ENCODE measurements at places on chromosomes 12 and 14.
A peak's percentile ranks its signal among the peaks of the same experiment; 100 is the strongest.

- no peak for DNase-seq
Measured at GRCh38 chr14:71203306-71203705, 296.0 kb downstream of the PCNX1 start.

DNA sequence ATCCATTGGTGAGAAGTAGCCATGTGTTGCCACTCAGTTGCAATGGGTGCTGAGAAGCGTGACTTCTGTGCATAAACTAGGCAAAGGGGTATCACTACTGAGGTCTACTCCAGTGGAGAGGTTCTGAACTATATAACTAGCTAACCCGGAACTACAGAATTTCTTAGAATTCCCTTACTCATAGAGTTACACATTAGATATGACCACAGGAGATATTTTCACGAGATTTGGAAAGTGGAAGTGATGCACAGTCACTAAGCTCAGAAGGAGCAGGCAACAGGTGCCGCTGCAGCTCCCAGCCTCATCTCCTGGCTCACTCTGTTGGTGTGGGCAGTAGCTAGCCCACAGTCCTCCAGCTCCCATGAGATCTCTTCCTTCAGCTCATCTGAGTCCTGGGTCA is 136.6 kb downstream of the SSPN start:
- DNase-seq: no peak

GRCh38 chr14:24613747-24614146 is 4.3 kb upstream of the GZMH start:
- DNase-seq: no peak

DNA sequence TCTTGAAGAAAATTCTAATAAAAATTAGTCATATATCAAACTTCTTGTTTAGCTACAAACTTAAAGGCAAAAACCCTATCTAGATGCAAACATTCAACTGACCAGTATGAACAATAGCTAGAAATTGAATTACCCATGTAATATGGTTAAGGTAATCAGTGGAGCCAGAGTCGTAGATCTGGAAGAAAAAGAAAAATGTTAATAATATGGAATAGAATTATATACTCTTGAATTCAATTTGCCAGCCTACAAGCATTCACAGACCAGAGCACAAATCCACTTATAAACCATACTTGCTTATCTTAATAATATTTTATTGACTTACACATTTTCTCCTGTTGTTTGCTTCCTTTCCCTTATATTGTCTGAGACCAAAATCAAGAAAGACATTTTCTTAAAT is 7.7 kb upstream of the HEATR5A start:
- DNase-seq: no peak

- DNase-seq: no peak
Measured at GRCh38 chr12:15225136-15225862, 4.1 kb upstream of the RERG start.

DNA sequence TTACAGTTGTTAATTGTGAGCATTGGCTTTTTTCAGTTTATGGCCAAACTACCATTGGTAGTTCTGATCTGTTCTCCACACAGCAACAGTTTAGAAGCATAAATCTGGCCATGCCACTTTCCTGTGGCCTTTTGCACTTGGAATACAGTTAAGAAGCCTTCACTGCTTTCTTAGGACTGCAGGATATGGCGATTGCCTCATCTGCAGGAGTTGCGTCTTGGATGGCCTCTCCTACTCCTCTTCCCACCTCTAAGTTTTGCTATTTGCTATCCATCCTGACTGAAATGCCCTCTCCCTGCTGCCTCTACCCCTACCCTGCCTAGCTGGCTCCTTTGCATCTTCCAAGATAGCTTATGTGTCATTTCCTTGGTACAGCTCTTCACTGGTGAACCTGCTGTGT is 12.8 kb upstream of the BMAL2 start:
- no peak for DNase-seq

DNA sequence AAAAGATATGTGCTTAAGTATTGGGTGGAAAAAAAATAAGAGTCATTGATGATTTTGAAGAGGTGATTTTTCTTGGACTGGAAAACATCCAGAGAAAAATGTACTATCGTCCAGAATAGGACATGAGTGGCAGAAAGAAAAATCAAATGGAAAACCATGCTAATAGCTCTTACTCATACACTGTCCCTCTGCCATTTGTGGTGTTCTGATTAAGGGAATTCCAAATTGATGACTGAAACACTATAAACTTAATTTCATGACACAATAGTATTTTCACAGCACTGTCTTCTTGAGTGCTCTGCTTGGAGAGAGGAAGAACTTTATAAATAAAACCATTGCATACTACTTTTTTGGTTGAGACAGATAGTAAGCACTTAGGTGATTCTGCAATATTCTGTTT is 72.4 kb downstream of the USP15 start:
- DNase-seq: no peak

- no peak for DNase-seq
Measured at GRCh38 chr14:101980700-101981099, 16.3 kb downstream of the DYNC1H1 start.

DNA sequence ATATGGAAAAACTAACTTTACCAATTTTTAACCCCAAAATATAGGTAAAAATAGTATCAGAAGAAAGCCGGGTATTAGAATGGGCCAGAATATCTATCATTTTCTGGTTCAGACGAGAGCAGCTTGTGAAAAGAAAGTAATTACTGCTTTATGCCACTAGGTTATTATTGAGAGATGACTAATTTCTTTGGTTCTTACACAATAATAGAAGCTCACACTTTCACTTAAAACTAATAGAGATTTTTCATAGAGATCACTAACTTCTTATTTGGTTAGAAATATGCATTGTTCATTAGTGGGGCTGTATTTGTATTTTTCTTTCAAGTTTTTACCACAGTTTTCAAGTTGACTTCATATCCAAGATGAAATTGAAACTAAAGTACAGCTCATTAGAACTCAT is 1241.2 kb upstream of the FLRT2 start:
- DNase-seq: no peak

DNA sequence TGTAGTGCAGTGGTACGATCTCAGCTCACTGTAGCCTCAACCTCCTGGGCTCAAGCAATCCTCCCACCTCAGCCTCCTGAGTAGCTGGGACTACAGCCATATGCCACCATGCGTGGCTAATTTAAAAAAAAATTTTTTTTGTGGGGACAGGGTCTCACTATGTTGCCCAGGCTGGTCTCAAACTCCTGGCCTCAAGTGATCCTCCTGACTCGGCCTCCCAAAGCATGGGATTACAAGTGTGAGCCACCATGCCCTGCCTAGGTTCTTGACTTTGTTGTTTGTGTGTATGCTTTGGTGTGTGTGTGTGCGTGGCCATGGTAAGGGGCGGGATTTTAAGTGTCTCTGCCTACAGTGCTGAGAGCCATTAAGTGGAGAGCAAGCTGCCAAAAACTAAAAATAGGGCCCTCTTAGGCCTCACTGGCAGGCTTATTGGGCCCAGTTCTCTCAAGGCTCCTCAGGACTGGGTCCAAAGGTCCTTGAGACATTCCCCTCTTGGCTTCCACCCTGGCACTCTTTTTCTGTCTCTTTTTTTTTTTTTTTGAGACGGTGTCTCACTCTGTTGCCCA is 5.1 kb downstream of the COX14 start:
- no peak for DNase-seq

DNA sequence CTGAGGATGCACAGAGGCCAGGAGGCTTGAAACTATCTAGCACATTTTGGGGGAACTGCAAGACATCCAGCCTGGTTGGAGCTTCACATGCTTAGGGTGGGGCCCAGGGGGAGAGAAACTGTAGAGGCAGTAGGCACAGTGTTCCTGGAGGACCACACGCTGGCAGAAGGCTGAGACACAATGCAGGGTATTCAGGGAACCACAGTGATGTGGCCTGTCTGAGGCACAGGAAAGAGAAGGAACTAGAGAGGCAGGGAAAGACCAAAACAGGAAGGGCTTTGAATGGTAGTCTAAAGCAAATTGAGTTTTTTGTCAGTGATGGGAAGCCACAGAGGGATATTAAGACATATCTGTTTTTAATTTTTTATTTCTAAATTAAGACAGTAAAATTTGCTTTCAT is 100.2 kb upstream of the PRICKLE1 start:
- DNase-seq: no peak

DNA sequence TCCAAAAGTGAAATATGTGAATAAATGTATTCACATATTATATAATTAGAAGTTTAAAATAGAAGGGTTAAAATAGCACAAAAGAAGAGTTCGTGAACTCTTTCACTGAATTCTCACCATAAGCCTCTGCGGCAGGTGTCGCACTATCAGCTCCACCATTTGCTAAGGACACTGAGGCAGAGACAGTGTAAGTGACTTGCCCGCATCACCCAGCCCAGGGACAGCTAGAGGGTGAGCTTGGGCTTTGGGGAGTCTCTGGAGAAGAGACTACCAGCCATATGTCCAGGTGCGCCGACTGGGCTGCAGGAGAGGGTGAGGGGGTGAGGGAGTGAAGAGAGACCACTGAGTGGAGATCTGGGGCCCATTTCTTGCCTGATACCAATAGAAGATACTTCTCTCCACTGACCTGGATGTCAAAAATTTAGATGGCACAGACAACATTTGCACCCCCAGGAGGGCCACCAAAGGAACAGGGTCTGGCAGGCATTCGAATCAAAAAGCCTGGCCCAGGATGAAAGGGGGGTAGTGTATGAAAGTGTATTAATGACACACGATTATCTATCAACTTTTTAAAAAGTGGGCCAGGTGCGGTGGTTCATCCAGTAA is 28.5 kb downstream of the FAIM2 start:
- DNase-seq: no peak

DNA sequence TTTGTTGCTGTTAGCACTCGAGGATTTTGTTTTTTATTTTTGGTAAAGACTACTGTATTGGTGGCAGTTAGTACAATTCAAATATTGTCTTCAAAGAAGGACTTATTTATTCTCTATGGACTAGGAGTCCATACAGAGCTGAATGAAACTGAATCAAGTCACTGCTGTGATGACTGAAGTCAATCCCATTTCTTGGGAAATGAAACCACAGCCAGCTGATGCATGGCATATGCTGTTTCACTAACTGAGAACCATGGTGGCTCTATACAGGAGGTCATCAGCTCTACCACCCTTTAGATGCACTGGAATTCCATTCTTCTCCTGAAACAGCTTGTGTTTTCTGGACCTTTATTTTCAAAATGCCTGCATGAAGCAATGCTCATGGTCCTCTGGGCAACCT is 22.2 kb downstream of the VTI1B start:
- DNase-seq: no peak

DNA sequence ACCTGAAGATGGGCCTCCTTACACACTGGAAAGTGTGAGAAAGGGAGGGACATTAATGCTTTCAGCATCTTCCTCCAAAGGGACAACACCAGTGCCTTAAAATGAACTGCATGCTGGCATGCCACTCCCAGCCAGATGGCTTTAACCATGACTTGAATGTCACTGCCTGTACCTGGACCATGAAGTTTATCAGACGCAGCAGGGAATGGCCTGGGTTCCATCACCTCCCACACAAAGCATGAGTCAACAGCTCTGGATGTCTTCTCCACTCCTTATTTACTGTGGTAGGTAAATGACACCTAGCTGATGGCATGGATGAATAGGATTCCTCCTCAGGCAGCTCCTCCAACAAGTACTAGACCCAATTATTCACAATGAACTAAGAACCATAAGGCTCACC is 645.6 kb downstream of the SOX5 start:
- no peak for DNase-seq

DNA sequence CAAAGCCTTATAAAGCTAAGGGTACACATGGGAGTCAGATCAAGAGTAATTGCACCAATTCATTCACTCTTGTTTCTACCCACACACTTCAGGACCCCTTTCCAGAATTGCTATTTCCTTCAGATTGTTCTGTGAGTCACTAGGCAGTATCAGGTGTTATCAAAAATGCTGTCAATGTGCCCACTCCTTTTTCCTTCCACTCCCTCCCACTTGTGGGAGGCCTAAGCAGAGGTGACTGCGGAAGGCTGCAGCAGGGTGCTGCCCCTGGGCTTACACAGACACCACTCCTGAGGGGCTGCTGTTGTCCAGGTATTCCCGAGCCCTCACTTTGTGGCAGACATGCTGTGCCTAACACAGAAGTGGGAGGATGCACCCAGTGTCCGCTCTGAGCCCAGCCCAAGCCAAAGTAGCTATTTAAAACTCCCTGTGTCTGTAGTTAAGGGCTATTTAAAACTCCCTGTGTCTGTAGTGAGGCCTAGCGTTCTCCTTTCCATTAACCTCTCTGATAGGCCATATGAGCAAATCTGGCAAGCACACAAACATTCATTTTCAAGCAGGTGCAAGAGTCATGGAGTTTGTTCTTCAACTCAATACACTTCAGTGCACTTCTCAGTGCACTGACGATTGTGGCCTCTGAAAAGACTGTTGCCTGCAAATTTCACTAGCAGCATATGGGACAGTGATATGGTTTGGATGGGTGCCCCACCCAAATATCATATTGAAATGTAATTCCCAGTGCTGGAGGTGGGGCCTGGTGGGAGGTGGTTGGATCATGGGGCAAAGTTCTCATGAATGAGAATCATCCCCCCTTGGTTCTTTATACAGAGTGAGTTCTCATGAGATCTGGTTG is 117.8 kb downstream of the PHLDA1 start:
- no peak for DNase-seq

- no peak for DNase-seq
Measured at GRCh38 chr12:104846056-104846767, 111.9 kb downstream of the SLC41A2 start.

GRCh38 chr14:79629411-79630287 is 581.7 kb downstream of the DIO2 start:
- no peak for DNase-seq

- DNase-seq: peak; percentile 74
Measured at GRCh38 chr14:89365061-89365801, 51.8 kb downstream of the FOXN3 start.

- DNase-seq: peak; percentile 55
Measured at GRCh38 chr14:104677512-104678332, 11.7 kb upstream of the INF2 start.

DNA sequence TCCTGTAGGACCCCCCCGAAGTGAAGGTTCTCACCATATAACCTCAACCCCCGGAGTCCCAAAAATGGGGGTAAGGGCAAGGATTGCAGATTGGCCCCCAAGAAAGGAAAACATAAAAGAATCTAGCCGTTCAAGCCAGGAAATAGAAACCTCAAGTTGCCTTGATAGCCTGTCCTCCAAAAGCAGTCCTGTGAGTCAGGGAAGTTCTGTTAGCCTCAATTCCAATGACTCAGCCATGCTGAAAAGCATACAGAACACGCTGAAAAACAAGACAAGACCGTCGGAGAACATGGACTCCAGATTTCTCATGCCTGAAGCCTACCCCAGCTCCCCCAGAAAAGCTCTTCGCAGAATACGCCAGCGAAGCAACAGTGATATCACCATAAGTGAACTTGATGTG is 344.2 kb upstream of the RGS6 start:
- DNase-seq: no peak

- DNase-seq: no peak
Measured at GRCh38 chr14:98766818-98767217, 505.2 kb downstream of the BCL11B start.
